ENCODE measurements at places on chromosomes 6 and 20. TPM values are rescaled to one million over a fixed set of nuclear protein-coding genes. Genes with fewer than 3 reads are reported as not detected.

GRCh38 chr6:99362678-99363268, 13.3 kb upstream of the FAXC start:
- no peak for DNase-seq

Gene FRMD1
- total RNA-seq: 0.21 TPM

Gene JPH2
- total RNA-seq: 40.5 TPM

- DNase-seq: no peak
Observed at GRCh38 chr20:15245896-15246295, 908.5 kb upstream of the FLRT3 start.

DNA sequence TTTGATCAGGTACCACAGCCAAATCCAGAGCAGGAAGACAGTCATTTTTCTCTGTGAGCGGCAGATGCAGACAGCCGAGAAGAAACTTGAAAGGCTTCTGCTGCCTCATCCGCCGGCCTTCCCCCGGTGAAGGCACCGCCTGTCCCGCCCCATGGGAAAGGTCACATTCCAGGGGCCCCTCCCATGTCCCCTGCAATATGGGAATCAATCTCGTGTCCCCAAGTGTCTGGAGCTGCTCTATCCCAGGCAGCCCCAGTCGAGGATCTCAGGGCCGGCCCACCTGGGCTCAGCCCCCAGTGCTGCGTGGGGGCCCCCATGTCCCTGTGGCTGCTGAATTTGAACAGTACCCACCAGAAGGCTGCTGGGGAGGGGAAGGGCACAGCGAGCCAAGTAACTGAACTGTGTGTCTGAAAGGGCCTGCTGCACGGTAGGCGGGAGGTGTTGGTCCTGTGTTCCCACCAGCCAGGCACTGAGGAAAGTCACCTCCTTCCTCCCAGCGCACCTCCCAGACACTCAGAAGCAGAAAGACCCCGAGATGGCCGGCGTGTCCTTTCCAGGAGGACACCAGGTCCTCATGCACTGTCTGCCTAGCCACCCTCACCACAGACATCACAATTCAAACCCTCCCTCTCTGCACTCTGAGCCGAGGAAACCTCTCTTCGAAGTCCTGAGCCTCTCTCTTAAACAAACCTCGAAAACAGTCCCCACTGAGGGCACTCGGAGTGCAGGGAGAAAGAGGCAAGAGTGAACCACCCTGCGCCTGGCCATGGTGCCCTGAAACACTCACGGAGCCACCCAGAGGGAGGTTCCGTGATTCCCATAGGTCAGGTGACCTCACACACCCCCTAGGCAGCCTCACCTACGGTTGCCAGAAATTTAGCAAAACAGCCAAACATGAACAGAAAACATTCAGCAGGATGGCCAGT, 99.3 kb downstream of the PSMB1 start:
- DNase-seq: no peak

Gene BCAS1
- total RNA-seq: 28.1 TPM

Gene EMILIN3
- 4.1 TPM for total RNA-seq

Gene LBP
- not detected for total RNA-seq

DNA sequence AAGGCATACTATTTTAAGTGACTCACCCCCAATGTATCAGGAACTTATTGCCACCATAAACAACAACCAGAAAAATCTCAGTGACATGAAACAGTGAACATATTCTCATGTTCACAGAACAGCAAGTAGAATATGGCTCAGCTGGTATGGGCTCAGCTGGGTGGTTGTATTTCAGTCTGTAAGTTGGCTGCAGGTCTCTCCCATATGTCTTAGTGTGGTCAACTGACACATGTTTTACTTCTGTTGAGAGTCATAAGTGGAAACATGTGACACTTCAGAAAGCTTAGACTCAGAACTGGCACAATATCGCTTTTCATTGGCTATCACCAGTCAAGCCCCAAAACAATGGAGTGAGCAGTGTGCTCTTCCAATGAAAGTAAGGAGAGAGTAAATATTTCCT, 574.1 kb downstream of the HAO1 start:
- no peak for DNase-seq

GRCh38 chr6:64774881-64775280, 932.1 kb downstream of the EYS start:
- DNase-seq: no peak

DNA sequence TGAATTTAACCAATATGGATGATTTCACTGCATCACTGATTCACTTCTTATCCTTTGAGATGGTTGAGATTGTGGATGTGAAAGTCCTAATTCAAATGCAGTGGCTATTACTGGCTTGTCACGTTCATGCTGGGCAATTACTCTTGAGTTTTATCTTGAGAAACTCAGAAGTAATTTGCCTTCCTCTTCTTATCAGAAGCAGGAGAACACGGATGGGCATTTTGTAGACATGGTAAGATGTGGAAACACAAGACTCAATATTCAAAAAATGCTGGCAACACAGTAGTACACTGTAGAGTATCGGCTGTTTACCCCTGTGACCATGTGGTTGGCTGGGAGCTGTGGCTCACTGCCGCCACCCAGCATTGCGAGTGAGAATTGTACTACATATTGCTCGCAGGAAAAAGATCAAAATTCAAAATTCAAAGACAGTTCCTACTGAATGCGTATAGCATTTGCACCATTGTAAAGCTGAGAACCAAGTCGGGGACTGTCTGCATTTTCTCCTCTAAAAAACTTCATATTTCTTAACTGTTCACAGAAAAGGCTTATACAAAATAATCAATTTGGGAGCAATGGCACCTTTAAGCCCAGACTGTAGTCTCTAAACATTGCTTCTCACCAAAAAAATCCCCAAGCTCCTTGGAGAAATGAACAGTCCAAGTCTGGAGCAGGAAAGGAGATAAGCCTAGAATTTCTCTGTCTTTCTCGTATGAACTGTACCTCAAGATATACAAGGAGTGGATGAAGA, 61.9 kb upstream of the ELOVL5 start:
- DNase-seq: no peak

GRCh38 chr6:26272171-26272637, 92.8 kb upstream of the BTN3A2 start:
- peak; percentile 26 for DNase-seq

Gene ZBTB46
- total RNA-seq: 10.6 TPM

- DNase-seq: no peak
Observed at GRCh38 chr6:34466242-34467185, 638 bp downstream of the PACSIN1 start.

GRCh38 chr6:151229401-151230276, 10.1 kb upstream of the AKAP12 start:
- no peak for DNase-seq

GRCh38 chr6:161417717-161418462, 144.0 kb upstream of the AGPAT4 start:
- DNase-seq: no peak

DNA sequence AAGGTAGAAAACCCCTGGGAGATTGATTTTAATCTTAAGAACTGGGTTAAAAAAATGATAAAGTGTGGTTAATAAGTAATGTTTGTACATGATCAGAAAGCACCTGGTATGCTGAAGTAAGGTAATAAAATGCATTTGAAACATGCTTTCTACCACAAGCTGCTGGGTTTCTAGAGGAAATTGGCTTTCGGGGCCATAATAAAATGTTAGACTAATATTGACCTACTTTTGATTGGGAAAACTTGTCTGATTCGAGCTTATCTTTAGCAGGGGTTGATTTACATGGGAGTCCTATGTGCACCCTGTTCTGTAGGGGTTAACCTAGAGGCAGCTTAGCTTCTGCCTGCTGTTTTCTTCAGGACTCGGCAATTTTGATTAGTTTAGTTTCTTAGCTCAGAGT, 50.5 kb downstream of the CRYBG1 start:
- no peak for DNase-seq

GRCh38 chr20:46031701-46032254, 2.8 kb downstream of the SLC12A5 start:
- no peak for DNase-seq

DNA sequence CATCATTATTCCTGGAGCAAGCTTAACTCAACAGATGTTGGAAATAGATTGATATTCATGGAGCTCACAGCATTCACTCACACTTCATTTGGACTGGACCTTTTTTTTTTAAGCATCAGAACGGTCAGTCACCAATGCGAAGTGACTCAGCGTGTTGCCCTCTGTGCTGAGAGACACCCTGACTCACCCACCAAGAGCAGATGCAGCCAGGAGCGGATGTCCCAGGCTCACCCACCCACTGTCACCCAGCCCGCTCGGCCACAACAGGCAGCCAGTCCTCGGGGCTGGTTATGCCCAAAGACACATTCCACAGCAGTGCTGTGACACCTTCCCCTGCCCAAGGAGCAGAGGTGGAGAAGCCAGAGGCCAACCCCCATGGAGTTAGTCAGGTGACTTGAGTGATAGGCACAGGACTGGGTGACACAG, 15.7 kb downstream of the RNASET2 start:
- no peak for DNase-seq

DNA sequence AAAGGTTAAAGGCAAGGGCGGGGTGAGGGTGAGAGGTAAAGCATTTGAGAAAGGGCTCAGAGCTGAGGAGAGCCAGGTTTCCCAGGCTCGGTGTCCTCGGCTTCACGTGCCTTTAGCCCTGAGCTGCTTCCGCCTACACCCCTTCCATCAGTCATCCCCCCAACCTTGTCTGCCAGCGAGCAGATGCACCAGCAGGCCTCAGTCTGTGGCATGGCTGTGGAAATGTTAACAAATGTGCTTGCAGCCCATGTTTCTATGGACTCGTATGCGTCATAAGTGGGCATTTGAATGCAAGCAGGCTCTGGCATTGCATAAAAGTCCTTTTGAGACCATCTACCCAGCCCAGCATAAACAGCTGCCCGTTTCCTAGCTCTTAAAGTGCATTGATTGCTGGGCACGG, 88.8 kb downstream of the SYNJ2 start:
- DNase-seq: no peak

Gene ZNF391
- 6.9 TPM for total RNA-seq

Gene TMEM74B
- 0.53 TPM for total RNA-seq

DNA sequence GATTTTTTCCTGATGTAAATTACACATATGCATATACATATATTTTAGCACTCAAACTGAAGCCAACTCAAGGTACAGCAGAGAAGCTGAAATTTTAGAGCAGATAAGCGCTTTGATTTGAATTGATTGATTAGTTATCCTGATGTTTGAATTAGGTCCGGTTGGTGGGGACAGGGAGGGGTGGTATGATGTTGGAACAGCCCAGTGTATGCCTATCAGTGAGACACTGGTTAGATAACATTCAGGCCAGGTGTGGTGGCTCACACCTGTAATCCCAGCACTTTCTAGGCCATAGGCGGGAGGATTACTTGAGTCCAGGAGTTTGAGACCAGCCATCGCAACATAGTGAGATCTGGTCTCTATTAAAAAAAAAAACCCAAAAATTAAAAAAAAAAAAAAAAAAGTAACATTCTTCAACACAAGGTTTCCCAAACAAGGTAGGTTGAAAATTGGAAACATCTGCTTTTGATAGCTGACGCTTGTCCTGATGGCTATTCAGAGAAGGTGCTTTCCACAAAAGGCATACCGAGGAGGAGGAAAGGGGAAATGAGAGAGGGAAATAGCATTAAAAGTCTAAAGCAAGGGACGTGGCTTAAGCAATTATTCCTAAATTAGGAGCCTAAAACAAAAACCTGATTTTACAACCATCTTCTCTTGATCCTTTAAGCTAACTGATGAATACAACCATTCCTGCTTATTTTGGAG, 288.4 kb upstream of the JARID2 start:
- DNase-seq: no peak
